ENCODE measurements at places on chromosomes 3 and 15.

DNA sequence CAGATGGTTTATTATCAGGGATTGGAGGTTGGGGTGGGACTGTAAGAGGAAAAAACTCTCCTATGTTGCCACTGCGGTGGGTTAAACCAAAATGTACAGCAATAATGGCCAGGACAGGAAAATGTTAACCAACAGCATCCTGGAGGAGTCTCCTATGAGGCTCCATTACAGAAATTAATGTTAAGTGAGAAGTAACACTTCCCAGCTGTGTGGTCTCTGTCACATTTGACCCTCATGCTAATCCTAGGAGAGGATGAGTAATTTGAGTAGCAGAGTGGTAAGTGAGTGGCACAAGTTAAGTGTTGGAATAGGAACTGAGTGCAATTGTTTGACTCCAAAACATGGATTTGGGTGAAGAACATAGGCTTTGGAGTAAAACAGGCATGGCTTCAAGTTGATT is 39.0 kb downstream of the ARHGEF3 start:
- DNase-seq: no peak

- DNase-seq: no peak
Observed at GRCh38 chr3:30263238-30263924, 343.0 kb upstream of the TGFBR2 start.

- DNase-seq: peak; percentile 61
Observed at GRCh38 chr3:107938143-107938542, 152.7 kb downstream of the CD47 start.

DNA sequence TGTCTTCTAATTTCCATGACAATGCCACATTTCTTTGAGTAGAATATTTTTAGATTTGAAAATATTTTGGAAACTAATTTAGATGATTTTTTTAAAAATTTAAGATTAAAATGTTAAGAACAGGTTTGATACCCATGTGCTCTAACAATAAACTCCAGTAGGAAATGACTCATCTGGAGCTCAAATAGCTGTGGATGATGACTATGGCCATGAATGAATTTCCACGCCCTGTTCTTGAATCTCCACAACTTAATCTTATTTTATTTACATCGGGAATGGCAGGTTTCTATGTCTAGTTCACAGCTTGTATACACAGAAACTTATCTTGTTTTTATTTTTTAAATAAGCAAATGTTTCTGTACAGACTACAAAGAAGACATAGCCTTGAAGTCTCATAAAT is 726.8 kb downstream of the NAALADL2 start:
- peak; percentile 44 for DNase-seq

- DNase-seq: no peak
Observed at GRCh38 chr3:24917908-24918307, 423.3 kb upstream of the THRB start.

DNA sequence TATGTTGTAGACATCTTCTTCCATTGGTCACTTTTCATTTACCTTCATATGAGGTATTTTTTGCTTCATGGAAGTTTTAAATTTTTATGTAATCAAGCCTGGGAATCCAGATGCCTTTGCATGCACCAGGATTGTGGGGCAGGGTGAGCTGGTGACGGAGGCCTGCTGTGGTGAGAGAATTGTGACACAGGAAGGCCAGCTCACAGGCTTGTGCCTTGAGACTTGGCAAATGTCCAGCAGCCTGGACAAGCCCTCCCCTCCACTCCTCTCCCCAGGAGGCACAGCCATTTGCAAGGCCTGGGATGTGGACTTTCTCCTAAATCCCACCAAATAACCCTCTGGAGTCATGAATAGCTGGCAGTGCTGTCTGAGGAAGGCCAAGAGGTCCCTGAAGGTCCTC is 67.4 kb downstream of the RHCG start:
- DNase-seq: peak; percentile 20

DNA sequence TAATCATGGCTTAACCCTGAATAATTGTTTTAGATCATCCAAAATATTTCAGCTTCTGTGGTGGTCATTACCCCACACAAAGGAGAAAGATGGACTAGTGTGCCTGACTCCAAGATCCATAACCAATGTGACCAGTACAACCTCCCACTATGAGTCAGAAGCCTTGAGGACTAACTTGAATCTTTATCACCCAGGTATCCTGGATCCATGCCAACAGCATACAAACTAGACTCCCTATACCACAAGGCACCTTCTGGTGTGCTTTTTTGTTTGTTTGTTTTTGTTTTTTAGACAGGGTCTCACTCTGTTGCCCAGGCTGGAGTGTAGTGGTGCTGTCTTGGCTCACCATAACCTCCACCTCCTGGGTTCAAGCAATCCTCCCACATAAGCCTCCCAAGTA is 317.7 kb downstream of the VPS13C start:
- DNase-seq: peak; percentile 21

GRCh38 chr3:188792793-188793192 is 379.0 kb upstream of the TPRG1 start:
- no peak for DNase-seq

- DNase-seq: peak; percentile 66
Observed at GRCh38 chr15:91522605-91523332, 330.7 kb upstream of the SLCO3A1 start.

DNA sequence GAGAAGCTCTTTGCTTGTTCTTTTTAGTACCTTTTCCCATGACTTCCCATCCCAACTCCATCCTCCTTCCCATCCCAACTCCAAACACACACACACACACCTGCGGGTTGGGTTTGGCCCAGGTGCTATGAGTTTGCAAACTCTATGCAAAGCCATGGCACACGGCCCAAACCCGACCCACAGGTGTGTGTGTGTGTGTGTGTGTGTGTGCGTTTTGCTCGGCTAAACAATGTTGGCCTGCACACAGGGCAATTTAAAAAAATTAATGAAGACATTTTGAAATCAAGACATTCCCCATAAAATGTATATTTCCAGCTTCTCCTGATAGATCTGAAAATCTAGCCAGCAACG is 103.7 kb upstream of the TLE3 start:
- DNase-seq: no peak

DNA sequence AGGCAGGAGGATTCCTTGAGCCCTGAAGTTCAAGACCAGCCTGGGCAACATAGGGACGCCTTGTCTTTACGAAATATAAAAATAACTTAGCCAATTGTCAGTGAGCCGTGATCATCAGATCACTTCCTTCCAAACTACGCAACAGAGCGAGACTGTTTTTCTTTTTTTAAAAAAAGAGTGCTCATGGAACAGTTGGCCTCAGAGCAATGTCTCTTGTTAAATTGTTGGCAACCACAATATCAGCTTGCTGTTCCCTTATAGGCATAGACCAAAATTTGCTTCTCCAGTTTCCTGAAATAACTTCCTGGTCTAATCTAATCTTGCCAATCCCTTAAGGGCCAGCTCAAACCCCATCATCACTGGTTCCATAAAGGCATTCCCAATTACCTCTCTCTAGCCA is 93.3 kb upstream of the SLC4A7 start:
- DNase-seq: no peak

GRCh38 chr15:57559875-57560274 is 31.8 kb upstream of the MYZAP start:
- DNase-seq: peak; percentile 63

- peak; percentile 79 for DNase-seq
Observed at GRCh38 chr3:115512565-115513415, 110.5 kb upstream of the GAP43 start.

- DNase-seq: no peak
Observed at GRCh38 chr3:48684480-48685143, 1.1 kb downstream of the NCKIPSD start.

- no peak for DNase-seq
Observed at GRCh38 chr3:71498543-71498942, 85.0 kb downstream of the FOXP1 start.

DNA sequence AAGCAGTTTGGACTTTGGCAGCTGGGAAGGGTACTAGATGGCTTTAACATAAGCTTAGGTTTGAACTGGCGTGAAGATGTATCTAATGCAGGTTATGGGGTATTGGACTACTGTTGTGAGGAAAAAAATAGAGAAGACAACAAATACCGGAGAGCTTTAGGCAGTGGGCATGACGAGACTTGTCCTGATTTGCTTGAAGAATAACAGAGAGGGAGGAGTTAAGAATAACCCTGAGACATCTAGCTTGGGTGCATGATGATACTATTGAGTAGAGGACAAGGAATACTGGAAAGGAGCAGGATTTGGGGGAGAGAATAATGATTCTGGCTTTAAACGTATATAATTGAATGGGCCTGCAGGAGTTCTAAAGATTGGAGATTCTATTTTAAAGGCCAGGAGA is 249.5 kb upstream of the AZI2 start:
- DNase-seq: no peak

DNA sequence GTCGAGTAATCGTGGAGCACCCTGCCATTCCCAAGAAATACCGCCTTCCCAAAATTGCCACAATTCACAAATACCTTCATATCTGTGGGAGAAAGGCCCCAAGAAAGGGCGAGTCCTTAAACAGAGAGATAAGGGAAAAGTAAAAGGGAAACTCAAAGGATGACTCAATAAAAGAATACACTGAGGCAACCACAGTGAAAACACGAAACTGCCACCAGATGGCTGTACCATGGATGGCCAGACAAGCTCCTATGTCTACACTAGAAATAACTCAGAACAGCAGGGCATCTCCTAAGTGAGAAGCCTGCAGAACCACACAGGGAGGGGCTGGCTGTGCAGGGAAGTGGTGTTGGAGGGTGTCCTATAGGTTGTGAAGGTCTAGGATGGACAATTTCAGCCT is 25.0 kb downstream of the SRGAP3 start:
- no peak for DNase-seq

DNA sequence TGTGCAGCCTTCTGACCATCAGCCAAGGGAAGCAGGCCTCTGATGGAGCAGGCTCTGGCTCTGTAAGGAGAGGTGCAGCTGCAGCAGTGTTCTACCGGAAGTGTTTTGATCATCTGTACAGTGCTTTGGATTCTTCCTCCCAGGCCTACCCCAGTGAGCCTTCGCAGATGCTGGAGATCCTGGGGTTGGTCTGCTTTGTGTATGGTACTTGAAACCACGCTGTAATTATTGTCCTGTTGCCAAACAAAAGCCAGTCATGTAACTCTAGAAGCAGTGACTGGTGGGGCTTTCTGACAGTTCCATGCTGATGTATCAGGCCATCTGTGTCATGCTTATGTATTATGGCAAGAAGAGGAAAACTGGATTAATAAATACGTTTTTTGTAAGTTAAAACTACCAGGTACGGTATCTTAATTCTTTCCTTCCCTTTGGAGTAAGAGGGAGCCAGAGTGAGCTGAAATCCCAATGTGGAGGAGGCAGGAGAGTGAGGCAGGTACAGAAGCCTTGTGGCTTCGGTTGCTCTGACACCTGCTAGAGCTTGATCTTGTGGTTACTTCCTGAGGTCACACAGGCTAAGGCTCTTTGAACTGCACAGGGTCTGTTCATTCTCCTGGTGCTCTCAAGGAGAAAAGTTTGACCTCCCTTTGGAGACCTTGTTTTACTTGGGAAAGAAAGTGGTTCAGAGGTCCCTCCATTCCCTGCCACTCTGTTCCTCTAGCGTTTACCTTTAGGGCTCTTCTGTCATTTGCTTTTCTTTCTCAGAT is 3.7 kb downstream of the TMEM42 start:
- peak; percentile 4 for DNase-seq

- DNase-seq: peak; percentile 97
Observed at GRCh38 chr15:40102897-40103858, 5.5 kb downstream of the BMF start.

- DNase-seq: no peak
Observed at GRCh38 chr3:10702961-10703740, 112.9 kb upstream of the SLC6A11 start.

GRCh38 chr15:88654430-88655102 is 15.8 kb downstream of the ISG20 start:
- no peak for DNase-seq

- DNase-seq: no peak
Observed at GRCh38 chr3:128367761-128368160, 98.9 kb downstream of the DNAJB8 start.

DNA sequence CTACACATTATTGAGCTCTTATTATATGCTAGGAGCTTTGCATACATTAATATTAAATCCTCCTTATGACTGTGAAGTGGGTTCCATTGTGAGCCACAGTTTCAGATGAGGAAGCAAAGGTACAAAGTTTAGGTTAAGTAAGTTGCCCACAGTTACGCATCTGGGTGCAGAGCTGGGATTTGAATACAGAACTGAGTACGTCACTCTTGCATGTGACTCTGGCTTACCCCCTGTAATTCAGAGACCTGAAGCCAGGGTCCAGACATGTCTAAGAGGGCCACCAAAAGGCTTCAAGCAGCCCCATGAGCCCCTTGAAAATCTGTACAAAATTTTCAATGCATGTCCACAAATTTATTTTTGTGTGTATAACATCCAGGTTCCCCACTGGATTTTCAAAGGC is 71.8 kb downstream of the KLF15 start:
- DNase-seq: no peak

- DNase-seq: no peak
Observed at GRCh38 chr15:52104532-52105004, 8.0 kb downstream of the BCL2L10 start.

Measured in DMS53 (cell line).